ENCODE measurements at places on chromosomes 16 and 17.
A peak's percentile ranks its signal among the peaks of the same experiment; 100 is the strongest.

DNA sequence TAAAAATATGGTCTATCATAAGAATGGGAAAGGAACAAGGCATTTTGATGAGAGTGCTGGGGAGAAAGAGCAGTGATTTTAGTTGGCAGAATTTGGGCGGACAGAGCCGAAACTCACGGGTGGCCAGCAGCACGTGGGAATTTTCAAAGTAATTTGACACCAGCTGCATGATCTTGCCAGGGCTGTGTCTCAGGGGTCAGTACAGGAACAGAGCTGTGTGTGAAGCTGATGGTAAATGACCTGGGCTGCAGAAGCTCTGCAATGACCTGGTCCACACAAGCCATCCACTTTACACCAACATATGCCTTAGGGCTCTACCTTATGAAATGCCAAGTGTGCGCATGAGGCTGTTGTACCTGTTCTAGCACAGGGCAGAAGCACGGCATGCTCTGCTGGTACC is 112.0 kb downstream of the ZFHX3 start:
- DNase-seq: no peak

GRCh38 chr16:20166531-20167235 is 93.0 kb upstream of the GPR139 start:
- peak; percentile 23 for DNase-seq

GRCh38 chr17:74471341-74471740 is 4.9 kb downstream of the CD300A start:
- DNase-seq: no peak

- DNase-seq: peak; percentile 34
Observed at GRCh38 chr17:56159826-56160380, 6.6 kb downstream of the ANKFN1 start.

GRCh38 chr16:2609827-2610470 is 72.1 kb downstream of the PDPK1 start:
- DNase-seq: no peak

GRCh38 chr16:87762071-87762571 is 3.7 kb downstream of the KLHDC4 start:
- no peak for DNase-seq

DNA sequence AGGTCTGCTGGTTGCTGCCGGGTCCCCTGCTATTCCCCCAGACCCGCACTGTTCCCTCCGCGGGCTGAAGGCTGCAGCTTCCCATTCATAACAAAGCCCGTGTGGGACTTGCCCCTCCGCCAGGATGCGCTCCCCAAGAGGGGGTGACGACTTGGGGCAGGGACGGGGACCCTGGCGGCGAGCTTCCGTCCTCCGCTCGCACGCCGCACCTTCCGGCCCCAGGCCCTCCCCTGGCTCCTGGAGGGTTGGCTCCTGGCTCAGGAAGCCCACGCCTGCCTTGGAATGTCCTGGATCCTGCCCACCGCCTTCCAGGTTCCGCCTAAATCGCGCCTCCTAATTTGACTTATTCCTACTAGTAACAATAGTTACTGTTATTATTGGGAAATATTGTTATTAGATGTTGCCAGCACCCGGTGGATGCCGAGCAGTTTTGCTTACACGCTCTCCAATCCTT is 1.1 kb upstream of the TFAP4 start:
- DNase-seq: peak; percentile 94

DNA sequence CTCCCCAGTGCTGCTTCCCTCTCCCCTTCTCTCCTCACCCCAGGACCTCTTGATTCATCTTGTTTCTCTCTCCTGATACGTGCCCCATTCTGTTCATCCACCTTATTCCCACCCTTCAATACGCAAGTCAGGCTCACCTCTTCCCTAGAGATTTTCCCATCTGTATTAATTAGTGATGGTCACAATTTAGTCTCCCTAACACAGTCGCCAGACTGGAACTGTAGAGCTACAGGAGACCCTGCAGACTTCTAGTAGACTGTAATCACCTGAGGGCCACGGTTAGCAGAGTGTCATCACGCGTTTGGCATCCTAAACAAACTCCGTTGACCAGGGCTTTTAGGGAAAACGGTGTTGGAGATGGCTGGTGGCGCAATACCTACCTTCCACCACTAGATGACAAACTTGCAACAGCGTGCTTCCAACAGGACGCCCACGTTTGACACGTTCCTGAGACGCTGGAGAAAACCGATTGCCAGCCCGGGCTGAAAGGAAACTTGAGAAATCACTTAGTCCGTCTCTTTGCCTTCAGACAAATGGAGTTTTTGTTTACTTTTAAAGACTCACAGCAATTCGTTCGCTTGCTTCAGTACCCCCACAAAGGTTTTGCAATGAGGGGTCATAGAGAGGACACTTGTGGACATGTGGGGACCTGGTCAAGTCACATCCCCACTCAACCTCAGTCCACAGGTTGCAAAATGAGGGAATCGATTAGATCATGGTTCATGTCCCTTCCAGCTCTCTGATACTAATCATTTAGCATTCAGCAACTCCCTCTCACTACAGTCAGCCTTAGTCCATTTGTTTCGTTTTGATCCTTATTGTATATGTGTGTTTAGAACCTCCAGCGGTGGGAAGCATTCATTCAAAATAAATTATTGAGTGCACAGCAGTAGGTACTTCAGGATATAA is 20.6 kb downstream of the MYL4 start:
- peak; percentile 94 for DNase-seq

DNA sequence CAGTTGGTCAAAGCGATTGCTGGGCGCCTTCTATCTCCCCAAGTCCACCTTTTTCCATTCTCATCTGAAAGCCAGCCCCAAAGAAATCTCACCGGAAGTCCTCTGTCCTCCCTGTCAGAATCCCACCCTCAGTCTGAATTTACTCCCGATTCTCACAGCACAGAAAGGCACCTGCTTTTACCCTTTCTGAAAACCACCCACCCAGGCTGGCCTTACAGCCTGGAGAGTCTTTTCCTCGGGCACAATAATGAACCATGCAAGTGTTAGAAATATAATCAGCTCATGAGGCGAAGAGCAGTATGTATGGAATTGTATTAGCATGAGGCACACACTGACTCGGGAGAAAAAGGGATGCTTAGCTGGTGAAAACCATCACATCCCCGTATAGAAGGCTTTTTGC is 1.2 kb upstream of the ZFHX3 start:
- DNase-seq: no peak

Measured in GM23338 (cell line).